Hippocampal formation (tissue), 2 donors: ENCODE measurements at places on chromosomes 1 and 21.

DNA sequence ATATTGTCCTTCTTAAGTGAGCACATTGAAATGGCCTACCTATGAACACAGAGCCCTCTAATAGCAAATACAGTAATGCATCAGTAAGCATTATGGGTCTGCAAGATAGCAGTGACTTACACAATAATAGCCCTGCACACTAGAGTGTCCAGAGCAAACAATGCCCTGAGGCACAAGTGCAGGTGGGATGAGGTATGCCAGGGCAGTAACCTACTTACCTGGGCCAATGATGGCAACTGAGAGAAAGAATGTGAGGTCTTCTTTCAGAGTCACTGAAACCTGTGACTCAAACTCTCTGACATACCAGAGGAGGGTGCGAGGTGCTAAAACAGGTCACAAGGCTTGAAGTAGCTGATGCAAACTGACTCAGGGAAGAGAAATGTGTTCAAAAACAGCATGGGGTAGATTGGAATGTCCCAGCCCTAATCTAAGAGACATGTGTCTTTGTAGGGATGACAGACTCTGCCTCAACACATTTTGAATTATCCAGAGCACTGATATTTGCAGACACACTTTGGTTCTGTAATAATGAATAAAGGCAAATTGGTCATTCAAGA is 168.5 kb upstream of the RUNX1 start:
- no peak for DNase-seq

DNA sequence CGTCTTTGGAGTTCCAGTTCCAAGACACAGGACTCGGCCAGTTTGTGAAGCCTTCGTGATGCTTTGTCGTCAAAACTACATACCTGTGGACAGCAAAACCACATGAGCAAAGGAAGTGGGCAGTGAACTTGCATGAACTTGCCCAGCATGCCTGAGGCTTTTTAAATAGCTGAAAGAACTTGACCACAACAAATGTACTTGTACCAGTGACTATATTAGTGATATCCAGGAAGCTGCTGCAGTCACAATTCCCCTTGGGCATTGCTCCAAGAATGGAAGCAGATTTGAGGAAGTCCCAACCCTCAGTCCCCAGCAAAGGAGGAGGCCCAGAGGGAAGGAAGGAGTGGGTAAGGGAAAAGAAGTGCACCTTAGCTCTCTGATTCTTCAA is 2.6 kb downstream of the FUCA1 start:
- no peak for DNase-seq

GRCh38 chr21:37917612-37918011 is 1.4 kb upstream of the KCNJ6 start:
- DNase-seq: no peak

DNA sequence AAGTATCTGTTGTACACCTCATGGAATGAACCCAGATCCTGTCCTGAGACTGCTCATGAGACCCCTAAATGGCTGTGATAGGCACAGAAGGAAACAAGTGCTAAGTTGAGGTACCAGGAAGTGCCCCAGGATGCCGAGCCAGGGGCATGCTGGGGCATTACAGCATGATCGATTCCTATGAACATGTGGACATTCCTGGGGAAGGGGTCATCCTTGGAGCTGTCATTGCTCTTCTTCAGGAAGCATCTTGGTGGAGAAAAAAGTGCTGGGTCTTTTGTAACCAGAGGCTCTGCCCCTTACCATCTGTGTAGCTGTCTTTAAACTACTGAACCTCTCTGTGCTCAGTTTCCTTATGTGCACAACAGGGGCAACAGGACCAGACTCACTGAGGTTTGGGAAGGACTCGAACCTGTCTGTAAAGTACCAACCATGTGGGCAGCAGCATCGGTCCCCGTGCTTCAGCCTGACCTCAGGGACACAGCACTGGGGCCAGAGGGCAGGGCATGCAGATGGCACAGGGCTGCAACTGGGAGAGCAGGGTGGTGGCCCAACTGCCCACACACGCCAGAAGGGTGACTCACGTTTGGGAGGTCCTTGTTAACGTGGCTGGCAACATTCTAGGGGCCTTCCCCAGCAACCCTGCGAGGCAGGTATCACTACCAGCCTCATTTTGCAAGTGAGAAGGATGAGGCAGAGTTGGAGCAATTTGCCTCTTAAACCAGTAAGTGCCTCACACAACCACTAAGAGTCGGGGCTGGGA is 142.3 kb upstream of the EDN2 start:
- no peak for DNase-seq

DNA sequence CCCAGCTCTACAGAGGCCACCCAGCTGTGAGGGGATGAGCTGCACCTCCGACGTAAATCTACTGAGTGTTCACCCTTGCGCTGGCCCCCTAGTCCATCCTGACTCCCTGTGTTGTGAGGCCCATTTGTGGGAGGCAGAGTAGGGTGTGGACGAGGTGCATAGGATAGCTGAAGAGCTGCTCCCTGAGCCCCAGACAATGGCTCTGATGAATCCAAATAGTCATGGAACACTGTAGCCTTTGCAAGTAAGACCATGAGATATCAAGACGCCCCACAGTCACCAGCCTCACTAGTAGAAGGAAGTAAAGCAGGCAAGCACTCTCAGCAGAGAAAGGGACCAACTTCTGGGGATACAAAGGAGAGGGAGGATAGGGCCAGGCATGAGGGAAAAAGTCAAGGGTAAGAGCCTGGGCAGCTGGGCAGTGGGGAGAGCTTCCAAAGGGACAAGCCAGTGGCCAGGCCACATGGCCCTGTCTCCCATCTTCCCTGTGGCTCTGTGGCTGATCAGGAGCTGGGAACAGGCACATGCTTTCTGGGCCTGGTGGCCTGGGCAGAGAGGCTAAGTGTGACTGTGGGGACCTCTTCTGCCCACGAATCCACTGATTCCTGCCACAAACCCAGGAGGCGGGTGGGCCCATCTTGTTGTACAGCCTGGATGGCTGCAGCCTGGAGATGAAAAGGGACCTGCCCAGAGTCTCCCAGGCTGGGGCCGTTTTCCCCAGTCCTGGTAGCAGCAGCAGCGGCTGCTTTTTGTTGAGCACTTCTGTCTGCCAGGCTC is 55.5 kb upstream of the EPS8L3 start:
- DNase-seq: no peak

- DNase-seq: peak; percentile 25
These were observed 61.6 kb downstream of the DHRS3 start for GRCh38 chr1:12556368-12556930.

GRCh38 chr1:156279837-156280236 is 2.8 kb downstream of the SMG5 start:
- no peak for DNase-seq
